CD4-positive, alpha-beta T cell treated with Interleukin-4 for 1 hour (primary cell): ENCODE measurements at places on chromosomes 7 and 10.
A peak's percentile ranks its signal among the peaks of the same experiment; 100 is the strongest.

- DNase-seq = no peak
Measured at GRCh38 chr10:75326306-75326705, 75.3 kb downstream of the ZNF503 start.

GRCh38 chr7:40432046-40432445 lies 297.2 kb downstream of the SUGCT start:
- no peak for DNase-seq

- DNase-seq = peak; percentile 65
Measured at GRCh38 chr10:8416760-8417159, 362.3 kb downstream of the GATA3 start.

DNA sequence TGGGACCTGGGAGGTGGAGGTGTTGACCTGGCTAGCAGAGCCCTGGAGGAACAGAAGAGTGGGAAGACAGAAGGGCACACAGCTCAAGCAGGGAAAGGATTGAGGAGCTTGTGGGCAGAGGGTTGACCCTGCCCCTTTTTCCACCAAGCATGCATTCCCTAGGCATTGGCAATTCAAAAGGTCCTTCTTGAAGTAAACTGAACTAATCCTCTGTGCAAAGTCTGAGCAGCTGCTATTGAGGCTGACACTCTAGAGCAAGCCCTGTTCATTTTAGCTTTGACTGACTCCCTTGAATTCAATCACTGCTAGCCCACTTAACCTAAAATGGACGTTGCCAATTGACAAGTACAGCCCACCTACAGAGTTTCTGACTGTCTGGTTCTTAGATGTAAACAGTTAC lies 116.5 kb upstream of the TNS3 start:
- no peak for DNase-seq

- DNase-seq = no peak
Measured at GRCh38 chr7:95766657-95767056, 5.7 kb upstream of the DYNC1I1 start.

- peak; percentile 82 for DNase-seq
Measured at GRCh38 chr10:31318382-31318853, 598 bp upstream of the ZEB1 start.

DNA sequence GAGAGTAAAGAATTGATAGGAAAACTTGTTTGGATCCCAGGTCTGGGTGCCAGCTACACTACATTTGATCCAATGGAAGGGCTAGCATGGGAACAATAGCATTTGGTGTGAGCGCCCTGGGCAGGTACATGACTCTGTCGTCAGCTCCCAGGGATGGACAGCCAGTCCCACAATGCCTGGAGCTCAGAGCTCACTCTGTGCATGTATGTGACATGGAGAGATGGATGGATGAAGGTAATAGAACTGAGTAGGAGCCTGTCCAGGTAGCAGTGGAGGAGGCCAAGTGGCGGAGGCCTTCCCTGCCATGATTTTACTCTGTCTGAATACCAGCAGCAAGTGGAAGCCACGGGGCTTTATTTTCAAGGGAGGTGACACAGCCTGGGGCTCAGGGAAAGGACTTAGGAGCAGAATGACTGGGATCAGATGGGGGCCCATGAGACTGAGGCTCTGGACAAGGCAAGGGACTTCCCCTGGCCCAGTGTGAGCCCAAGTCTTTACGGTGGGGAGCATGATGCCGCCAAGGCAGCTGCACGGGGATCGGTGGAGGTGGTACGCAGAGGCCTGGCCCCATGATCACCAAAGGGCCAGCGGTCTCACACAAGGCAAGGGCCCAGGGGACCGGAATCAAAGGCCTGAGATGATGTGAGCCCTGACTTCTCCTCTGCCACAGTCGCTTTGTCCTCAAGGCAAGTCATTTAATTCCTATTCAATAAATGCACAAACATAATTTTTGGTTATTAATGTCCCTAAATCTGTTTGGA lies 5.9 kb downstream of the PTPRE start:
- DNase-seq = no peak

GRCh38 chr10:110501142-110501937 lies 3.6 kb downstream of the DUSP5 start:
- DNase-seq = peak; percentile 73

DNA sequence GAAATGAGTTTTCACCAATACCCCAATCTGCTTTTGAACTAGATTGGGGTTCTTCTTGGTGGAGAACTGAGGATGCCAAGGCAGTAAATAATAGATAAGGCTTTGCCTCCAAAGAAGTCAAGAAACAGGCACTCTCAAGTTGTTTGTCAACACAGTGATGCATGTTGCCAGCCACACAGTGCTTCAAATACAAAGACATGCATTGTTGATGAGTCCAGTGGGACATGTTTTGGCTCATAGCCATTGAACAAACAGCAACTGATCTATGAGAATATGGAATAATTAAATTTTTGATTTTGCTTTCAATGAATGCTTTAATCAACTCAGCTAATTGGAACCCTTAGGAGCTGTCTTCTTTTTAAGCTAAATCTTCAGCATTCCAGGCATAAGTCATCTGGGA lies 346.4 kb downstream of the THSD7A start:
- DNase-seq = no peak

DNA sequence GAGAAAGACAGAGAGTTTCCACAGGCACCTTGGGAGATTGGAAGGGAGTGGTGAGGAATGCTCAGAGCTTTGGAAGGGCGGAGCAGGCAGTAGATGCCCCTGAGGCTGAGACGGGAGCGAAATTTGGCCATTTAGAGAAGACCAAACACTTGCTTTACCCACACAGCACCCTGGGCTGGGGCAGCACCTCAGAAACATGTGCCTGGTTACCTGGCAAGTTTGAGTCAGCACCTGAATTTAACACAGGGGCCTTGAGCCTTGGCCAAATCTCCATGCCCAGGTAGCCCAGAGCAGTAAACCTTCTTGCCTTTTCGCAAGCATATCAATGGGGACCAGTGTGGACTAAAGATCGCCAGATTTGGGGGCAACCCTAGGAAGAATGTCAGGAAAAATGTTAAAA lies 111.9 kb upstream of the NFE2L3 start:
- DNase-seq = no peak

DNA sequence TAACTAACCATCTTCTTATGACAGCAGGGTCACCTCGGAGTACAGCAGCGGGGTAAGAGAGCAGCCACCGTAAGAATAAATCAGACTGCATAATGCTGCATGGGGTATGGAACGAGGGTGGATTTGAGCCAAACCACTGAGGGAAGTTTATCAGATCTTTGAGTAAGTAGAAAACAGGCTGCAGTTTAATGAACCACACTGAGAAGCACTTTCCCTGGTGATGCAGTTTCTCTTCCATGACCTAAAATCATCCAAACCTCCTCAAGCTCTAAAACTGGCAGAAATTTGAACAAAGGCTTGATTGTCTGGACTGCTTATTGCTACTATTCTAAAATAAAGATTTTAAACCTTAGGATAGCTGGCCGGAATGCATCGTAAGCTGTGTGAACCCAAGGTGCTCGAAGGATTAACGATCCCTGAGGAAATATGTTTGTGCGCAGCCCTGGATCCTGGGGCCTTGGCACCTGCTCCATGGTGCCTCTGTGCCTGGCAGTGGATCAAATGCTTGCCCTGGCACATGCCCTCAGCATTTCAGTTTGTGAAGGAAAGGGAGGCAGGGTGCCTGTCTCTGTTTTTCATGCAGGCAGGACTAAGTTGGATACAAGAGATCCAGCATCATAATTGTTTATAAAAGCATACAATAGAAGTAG lies 322.7 kb downstream of the LHFPL3 start:
- no peak for DNase-seq

DNA sequence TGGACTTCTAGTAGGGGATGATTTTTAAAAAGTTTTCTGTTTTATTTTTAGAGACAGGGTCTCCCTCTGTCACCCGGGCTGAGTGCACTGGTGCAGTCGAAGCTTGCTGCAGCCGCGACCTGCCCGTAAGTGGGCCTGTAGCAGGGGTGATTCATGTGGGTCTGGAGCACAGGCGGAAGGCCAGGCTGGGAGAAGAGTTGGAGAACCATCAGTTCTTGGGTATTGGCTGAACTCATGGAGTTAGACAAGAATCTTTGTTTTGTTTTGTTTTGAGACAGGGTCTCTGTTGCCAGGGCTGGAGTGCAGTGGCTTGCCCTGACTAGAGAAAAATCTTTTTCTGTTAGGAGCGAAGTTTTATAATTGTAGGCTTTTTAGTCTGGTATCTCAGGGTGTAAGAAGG lies 5.7 kb downstream of the SRRT start:
- DNase-seq = no peak

DNA sequence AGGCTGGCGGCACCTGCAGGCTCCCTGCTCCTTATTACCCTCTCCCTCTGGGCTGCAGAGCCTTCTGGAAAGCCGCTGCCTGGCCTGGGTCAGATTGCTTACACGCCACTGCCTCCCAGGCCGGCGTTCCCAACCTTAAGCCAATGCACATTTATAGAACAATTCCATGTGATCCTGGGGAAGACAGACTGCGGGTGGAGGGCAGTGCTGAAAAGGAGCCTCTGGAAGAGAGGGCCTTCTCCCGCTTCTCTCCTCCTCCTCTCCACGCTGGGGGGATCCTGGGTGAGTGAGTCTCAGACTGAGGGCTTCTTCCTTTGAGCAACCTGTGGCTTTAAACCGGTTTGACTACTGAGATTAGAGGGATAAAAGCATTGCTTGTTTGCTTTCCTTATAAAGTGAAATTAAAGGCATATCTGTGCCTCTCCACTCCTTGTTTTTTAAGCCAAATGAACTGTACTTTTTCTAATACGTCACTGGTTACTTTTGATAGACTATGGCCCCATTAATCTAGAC lies 5.5 kb downstream of the TACC2 start:
- DNase-seq = no peak

DNA sequence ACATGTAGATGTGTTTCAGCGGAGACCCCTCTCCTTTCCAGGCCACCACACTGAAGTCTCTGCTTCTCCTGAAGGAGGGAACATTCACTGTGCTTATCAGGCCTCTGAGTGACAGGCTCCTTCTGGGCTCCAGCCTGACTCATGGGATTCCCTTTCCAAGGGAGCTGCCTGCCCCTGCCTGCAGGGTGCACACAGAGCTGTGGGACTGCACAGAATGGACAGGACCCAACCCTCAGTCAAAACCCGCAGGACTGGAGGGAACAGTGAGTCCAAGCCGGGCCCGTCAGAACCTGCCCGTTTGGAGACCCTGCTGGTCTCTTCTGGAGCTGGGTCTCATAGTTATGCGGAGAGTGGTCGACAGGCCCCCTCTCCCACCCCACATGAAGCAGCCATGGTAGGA lies 32.6 kb downstream of the PLAC9 start:
- no peak for DNase-seq

DNA sequence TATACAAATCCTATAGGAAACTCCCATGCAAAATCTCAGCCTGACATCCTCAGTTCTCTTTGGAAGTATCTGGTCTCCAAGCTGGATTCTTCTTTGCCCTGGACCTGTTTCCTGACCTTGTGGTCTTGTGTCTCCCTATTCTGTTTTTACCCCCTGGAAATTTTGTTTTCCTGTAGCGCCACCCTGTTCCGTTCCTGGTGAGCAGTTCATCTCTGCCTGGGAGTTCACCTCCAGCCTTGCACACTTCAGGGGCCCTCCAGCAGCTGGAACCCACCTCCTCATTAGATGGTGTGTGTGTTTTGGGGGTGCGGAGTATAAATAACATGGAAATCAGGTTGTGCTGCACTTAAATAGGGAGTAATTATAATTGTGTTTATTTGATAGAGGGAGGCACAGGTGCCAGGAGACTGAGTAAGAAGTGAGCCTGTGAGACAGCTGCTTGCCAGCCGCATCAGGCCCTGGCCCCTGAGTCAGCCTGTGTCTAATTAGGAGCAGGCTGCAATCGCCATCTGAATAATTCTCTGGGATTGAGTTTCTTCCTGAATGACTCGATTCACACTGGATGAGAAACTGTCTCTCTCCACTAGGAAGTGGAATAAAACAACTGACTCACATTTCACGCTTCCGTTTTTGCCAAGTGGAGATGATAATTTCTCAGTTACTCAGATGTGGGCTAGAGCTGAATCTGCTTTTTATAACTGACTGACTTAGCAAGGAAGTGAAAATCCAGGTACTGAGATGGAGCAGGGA lies 69.4 kb upstream of the HECTD2 start:
- DNase-seq = no peak

DNA sequence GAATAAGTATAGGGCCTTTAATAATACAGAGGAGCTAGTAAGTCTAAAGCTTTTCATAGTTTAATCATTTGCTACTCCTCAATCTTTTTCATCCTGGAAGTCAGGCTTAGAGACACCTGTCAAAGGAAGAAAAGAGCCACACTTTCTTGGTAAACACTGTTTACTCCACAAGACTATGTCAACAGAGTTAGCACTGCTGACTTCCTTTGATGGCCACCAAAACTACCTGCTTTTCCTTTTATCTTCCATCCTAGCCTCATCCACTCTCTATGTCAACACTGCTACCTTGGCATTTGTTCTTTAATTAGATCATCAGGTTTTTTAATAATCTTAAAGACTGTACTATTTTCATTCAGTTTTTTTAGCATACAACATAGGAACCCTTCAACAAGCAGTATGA lies 106.2 kb downstream of the ELAPOR2 start:
- no peak for DNase-seq

DNA sequence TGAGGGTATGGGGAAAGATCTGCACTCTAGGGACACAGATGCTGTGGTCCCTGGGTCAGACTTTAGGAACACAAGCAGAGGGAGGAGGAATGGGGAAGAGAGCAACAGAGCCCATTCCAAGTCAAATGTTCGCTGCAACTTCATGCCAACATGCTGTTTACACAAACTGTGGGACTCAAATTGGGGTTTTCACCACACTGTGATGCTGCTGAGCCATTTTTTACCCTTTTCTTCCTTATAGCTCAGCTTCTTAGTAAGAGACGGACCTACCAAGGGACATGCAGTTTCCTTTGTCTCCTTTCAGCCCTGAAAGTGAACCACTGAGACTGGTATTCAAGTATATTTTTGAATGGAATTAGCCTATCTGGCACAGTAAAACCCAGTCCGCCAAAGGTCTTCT lies 64.3 kb upstream of the AGK start:
- DNase-seq = no peak

- DNase-seq = no peak
Measured at GRCh38 chr10:16902606-16903005, 85.4 kb upstream of the RSU1 start.

GRCh38 chr7:106313456-106313901 lies 28.7 kb upstream of the NAMPT start:
- DNase-seq = no peak

DNA sequence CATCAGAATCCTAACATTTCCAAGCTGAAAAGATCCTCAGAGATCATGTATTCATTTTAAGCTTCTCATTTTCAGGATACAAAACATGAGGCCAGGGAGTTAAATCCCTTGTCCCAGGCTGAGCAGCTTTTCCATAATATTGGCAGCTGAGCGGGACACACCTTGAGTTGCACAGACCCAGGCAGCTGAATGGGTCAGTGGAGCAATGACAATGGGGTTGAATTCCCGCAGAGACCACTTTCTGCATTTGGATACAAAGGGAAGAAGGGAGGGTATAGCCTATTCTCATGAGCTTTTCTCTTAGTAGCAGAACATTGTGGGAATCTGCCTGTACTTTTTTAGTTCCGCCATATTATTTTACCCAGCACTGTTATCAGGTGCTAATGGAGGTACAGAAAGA lies 49.5 kb downstream of the PRR15 start:
- DNase-seq = no peak
